ENCODE measurements at places on chromosomes 1 and 21. TPM values are rescaled to one million over a fixed set of nuclear protein-coding genes. Genes with fewer than 3 reads are reported as not detected.
A peak's percentile ranks its signal among the peaks of the same experiment; 100 is the strongest.

GRCh38 chr1:160891474-160891873 lies 6.5 kb upstream of the ITLN1 start:
- no peak for DNase-seq

DNA sequence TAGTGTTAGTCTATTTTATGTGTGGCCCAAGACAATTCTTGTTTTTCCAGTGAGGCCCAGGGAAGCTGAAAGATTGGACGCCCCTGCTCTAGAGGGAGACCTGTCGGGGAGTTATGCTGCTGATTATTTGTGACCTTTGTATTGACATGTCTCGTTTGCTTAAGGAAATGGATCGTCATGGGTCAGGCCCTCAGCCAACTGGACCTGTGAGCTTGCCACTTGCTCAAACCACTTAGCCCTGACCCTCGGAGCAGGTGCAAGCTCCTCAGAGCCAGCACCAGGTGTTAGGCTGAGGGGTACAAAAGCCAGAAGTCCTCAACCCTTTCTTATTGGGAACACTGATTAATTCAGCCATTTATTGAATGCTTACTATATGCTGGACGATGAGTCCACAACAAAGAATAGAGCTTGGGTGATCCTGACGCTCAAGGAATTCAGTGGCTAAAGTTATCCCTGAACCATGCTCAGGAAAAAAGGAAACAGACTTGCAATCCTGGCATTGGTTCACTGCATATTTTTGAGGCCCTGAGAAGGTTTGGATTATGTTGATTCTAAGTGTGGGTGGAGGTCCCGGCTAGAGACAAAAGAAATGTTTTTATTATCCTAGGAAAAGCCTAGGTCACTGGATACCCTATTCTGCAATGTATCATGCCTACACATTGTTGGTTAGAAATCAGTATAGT lies 19.0 kb downstream of the TGFB2 start:
- DNase-seq: peak; percentile 65

DNA sequence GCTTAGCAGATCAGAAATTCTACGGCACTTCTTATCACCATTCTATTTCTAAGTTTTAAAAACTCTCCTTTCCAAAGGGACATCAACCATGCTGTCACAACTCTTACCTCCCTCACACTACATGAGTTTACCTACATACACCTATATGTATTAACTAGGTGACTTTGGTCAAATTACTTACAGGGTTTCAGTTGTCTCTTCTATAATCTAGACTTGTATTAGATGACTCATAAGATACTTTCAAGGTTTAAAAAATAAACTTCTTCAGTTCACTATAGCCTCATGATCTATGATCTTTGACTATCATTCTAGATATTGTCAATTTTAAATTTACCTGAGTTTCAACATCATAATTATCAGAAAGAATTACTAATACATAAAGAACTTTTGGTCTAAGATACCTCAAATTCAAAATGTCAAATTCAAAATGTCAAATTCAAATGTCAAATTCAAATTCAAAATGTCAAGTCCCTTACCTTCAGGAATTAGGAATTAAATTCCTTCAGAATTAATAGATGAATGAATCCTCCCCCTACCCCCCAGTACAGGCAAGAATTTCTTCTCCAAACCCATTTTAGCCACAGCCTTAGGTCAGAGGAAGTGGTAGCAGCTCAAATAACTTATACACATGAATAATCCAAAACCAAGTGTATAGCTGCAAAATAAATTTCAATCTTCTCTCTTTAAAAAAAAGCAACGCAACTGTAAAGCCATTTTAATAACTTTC lies 31.1 kb downstream of the OTUD7B start:
- no peak for DNase-seq

GRCh38 chr1:219744652-219745469 lies 132.0 kb upstream of the ZC3H11B start:
- DNase-seq: no peak

DNA sequence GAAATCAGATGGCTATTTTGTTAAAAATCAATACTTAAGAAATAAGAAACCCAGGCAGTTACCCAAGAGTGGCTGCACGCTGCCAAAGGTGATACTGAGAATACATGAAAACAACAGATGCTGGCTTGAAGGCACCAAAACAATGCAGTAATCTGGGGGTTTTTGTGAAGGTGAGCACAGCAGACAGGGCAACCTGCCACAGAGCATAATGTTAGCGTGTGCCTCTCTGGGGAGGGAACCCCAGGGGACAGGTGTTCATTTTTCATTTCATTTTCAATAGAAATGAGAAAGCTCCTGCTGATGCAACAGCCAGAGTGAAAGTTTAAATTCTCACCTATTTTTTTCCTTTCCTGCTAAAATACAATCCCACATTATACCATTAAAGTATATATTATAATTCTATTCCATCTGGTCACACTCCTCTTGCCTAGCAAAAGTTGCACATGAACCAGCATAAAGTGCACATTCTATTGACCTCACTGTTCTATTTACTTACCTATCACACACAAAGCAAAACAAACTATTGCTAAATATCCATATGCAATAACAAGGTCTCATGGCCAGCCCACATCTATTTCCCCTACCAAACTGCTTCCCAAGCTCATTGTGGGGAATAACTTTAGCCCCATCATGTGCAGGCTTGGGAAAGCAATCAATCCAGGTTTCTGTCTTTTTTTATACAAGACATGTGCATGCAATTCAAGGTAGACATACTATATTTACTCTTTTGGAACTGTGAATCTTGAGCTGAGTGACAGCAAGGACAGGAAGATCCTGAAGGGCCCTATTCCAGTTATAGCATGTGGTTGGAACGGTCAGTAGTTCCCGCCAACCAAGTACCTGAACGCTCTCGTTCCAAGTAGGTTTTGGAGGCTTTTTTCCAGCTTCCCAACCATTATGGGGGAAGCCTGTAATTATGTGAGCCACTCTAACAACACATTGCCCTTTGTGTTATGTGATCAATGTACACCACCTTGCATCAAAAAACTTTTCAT lies 173.6 kb downstream of the RERE start:
- no peak for DNase-seq

- DNase-seq: no peak
Observed at GRCh38 chr1:240098534-240098933, 6.9 kb downstream of the FMN2 start.

DNA sequence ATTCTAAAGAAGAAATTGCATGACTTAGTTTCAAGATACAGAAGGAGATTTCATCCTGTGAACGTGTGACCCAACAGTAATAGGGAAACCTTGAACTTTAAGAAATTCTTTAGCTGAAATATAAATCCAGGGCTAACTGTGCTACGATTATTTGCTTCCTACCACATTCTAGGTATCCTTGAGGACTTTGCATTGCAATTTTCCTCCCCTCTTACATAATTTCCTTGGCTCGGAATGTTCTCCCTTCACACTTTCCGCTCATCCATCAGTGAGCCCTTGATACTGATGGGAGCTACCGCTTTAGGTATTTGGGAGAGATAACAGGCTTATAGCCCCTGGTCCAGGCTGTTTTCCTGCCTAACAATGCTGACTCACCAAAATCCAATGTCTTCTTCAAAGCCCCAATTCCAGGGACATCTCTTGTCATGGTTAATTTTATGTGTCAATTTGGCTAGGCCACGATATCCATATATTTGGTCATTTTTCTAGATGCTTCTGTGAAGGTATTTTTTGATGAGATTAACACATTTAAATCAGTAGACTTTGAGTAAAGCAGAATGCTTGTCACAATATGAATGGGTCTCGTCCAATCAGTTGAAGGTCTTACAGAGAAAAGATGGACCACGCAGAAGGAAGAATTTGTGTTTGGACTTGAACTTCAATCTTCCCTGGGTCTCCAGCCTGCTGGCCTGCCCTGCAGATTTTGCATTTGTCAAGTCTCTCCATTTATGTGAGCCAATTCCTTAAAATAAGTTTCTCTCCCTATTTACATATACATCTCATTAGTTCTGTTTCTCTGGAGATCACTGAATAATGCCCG lies 121.2 kb downstream of the PTPN14 start:
- no peak for DNase-seq

DNA sequence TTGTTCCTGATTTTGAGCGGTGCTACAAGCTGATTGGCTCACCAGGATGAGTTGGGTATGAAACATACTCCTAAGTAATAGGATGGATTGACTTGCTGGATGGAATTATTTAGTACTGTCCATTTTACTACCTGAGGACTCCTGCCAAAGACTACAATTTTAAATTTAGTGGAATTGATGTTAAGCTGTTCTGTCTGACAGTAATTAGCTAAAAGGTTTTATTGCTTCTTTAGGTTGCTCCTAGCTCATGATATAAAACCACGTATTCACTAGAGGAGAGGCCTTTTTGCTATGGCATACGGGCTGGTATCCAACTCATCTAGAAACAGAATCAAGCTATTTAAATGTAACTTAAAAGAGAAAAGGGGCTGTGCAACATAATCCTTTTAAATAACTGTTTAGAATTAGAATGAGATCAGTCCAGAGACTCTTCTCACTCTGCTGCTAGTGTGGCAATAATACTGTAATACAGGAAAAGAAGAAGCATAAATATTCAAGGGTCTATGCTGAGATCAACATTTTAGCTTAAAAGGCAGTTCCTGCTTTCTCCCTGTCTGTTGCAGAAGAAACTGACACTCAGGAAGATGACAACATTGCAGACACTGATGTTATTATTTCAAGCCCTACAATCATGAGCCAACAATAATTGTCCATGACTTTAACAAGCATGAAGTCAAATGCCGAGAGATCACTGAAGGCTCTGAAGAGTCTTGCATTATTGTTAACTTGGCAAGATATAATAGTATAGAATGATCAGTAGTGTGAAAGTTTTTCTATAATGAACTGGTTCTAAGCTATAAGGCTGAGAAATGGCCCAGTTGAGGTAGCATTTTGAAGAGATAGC lies 258.7 kb upstream of the ADGRL4 start:
- DNase-seq: no peak

DNA sequence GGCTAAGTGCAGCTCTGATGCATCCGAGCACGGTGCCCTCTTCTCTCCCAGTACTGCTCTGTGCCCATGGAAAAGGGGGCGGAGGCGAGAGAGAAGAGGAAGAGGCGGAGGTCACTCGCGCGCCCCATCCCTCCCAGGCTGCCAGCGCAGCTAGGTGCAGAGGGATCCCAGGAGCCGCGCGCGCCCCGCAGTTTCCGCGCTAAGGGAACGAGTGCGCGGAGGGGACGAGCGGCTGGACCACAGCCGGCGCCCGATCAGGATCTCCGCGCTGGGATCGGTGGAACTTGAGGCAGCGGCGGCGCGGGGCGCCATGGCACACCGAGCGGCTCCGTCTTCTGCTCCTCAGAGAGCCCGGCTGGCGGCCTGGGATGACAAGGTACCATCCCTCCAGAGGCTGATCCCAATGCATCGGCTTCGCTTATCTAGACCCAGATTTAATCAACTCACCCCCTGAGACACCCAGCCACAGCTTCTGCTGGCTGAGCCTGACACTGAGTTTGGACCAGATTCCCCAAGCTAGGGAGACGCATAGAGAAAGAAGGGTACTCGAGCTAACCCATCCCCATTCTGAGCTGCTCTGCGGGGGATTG lies at the start of gene PTGFR:
PTGFR (plus strand) TSS at position 114 of the 590 bp plus-strand sequence. CDS start 1,770 bp downstream, outside the sequence.
- peak; percentile 76 for DNase-seq

- DNase-seq: no peak
Observed at GRCh38 chr1:67676946-67677345, 8.1 kb upstream of the GADD45A start.

DNA sequence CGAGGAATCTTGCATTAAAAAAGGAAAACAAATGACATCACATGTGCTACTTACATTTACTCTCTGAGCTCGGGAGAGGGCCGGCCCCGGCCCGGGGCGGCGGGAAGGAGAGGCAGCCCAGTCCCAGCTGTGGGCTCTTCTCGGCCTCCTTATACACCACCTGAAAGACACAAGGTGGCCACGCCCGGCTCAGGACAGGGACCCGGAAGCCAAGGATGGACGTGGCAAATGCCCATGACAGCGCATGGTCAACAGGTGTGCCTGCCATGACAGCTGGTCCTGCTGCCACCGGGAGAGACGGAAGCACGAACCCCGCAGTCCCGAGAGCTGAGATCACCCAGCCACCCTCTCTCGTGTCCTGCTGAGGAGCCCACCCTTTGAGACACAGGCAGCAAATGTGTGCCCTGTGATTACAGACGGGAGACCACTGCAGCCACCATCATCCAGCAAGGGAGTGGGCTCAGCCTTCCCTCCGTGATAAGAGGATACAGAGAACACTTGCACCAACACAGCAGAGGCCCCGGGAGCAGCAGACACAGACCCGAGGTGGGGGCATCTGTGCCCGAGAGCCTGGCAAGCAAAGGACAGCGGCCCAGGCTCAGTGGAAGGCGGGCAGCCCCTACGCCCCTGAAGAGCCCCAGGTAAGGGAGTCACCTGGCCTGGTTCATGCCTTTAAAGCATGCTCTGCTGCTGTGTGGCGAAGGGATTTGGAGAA lies 8.7 kb downstream of the TPRG1L start:
- DNase-seq: peak; percentile 69

DNA sequence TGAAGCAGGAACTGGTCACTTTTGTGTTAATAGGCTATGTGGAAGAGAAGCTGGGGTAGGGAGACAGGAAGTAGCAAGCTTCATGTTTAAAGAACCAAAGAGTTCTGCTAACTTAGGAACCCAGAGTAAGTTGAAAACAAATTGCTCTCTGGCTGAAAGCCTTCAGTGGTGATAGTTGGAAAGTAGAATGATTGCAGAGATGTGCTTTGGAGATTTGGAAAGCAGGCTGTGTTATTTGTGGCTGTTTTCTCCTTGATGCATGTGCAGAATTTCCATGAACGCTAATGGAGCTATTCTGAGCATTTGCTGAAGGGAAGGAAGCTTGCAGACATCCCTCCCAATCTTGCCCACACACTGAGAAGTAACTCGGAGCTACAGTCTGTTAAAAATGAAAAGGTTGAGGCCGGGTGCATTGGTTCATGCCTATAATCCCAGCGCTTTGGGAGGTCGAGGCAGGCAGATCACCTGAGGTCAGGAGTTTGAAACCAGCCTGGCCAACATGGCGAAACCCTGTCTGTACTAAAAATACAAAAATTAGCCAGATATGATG lies 45.7 kb downstream of the TCEANC2 start:
- no peak for DNase-seq

DNA sequence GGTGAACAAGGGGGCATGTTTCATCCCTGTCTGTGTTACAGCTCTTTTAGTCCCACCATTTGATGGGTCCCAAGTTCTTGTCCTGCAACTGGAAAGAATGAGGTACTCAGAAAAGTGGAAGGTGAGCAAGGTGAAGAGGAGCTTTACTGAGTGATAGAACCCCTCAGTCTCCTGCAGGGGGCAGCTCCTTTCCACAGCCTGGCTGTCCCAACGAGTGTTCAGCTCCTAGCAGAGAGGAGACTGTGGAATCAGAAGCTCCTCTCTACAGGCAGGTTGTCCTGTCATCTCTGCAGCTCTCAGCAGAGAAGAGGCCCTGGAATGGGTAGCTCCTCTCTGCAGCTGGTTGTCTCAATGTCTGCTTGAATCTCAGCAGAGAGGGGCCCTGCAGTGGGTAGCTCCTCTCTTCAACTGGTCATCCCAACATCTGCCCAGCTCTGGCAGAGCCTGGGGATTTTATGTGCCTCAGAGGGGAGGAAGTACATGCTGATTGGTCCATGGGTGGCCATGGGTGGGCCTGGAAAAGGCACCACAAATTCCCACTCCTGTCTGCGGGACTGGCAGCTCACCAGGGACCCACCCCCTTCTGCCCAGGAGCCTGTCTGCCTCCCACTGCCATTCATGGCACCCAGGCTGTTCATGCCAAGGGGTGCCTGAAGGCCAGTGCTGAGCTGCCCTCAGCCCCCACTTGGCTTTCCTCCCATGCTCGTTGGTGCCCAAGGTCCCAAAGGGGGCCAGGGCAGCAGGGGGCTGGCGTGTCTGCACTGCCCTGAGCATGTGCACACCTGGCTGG lies 25.7 kb downstream of the LDLRAD1 start:
- no peak for DNase-seq

Gene CR1
- total RNA-seq: not detected

Gene RIPPLY3
- total RNA-seq: not detected

Gene SERPINC1
- not detected for total RNA-seq

Gene SPATA46
- total RNA-seq: not detected

Gene LDLRAD1
- not detected for total RNA-seq

Gene LRRN2
- total RNA-seq: 0.13 TPM

Measured in myocyte (in vitro differentiated cells).